ENCODE measurements at places on chromosomes 13 and 19.

GRCh38 chr13:23386533-23386932, 47.0 kb downstream of the SACS start:
- no peak for DNase-seq

DNA sequence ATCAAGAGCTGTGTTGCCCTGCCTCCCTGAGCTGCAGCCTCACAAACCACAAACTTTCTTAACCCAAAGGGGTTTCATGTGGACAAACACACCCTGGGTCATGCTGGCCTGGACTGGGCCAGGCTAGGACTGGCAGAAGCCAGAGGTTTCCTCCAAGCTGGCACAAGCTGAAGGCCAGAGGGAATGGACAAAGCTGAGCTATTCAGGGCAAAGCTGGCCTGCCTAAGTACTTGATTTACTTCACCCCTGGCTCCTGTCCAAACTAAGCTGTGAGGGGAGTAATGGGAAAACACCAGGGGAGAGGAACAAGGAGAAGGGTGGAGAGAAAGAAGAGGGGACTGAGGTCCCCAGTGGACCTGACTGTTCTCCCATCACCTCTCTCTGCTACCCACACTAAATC, 6.2 kb downstream of the CPAMD8 start:
- DNase-seq, result no peak

DNA sequence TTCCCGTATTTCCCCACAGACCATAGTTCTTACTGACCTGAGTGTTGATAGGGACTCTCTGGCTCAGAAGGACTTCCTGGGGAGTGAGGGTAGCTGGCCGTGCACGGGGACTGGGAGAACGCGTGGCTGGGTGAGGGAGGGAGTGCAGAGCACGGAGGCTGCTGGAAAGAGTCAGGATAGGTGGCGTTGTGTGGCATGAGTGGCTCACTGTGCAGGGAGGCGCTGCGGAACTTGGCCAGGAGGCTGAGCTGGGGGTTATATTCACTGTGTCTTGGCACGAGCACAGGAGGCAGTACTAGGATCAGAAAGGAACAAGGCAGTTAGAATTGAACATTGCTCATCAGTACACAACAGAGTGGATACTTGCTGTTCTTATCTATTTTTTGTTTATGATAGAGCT, 47.4 kb downstream of the SMAD9 start:
- no peak for DNase-seq

DNA sequence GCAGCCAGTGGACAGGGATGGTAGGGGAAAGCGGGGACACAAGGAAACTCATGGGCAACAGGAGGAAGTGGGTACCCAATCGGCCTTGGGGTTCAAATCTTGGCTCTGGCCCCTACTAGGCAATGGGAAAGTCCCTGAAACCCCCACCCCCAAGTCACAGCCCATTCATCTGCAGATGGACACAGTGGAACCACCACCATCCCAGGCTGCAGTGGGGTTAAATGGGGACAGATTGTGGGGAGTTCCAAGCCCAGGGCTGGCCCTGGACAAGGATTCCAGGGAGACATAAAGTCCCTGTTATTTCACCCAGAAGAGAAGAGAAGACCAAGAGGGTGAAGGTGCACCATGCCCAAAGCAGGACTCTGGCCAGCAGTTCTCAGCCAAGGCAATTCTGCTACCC, 48.5 kb downstream of the CPAMD8 start:
- no peak for DNase-seq

- no peak for DNase-seq
These were observed 24.7 kb downstream of the FGF9 start for GRCh38 chr13:21695546-21695945.

DNA sequence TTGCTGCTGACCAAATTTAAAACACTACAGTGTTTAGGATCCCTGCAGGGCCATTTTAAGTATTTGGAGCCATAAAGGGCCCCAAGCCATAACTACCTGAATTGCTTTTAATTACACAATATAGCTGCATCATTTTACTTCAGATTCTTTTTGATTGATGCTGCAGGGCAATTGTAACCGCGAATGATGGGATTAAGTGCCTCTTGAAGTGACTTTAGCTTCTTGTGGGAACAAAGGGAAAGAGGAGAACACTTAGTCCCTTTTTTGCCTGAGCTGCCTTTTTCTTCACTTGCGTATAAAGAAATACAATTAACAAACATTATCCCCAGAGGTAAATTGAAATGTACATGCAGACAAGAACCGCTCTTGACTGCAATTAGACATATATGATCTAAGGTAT, 228.5 kb downstream of the ZIC5 start:
- DNase-seq, result no peak
